ENCODE measurements at places on chromosomes 4 and X. TPM values are rescaled to one million over a fixed set of nuclear protein-coding genes. Genes with fewer than 3 reads are reported as not detected.

DNA sequence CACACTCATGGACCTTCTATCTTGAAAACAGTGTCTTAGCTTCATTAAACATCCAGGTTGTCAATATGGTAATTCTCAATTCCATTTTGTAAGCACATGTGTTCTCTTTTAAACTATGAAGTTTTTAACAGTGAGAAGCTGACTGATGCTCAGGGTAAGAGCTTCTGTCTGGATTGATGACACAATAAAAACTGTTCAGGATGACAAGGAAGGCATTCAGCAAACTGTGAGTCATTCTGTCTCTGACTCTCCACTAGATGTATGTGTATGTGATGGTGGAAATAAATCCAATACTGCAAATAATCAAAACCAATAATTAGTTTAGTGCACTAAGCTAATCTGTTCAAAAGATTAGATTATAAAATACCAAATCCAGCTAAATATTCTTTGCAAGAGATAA is 115.3 kb upstream of the ARX start:
- DNase-seq: no peak

GRCh38 chr4:95095348-95095974 is 337.7 kb downstream of the BMPR1B start:
- DNase-seq: no peak

GRCh38 chrX:77061545-77061944 is 385.6 kb upstream of the FGF16 start:
- no peak for DNase-seq

DNA sequence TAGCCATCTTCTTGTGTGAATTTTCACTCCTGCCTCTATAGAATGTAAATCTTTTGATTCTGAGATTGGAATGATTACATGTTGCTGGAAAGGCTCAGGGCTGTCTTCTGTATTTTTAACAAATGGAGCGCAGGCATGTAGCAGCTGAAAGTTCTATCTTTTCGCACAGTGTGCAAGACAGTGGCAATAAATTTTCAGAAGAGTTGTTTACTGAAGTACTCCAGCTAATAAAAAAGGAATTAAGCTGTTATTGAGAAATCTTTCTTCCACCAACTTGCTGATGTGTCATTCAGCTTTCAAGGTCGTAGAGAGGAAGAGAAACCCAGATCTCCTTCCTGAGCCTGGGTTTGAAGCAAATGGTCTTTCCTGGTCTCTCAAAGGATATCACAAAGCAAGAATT is 122.0 kb upstream of the PUDP start:
- no peak for DNase-seq

SPANXB1 gene
- not detected for total RNA-seq

All from endodermal cell (in vitro differentiated cells).